ENCODE measurements at places on chromosomes 13 and 19. TPM values are rescaled to one million over a fixed set of nuclear protein-coding genes. Genes with fewer than 3 reads are reported as not detected.

- no peak for DNase-seq
These were observed 2776.3 kb downstream of the PCDH9 start for GRCh38 chr13:64453831-64454230.

GRCh38 chr19:40223135-40223822 is 3.2 kb downstream of the CCNP start:
- DNase-seq: peak; percentile 53

Gene DLL3
- total RNA-seq: 1.1 TPM

Gene ZNF737
- 46.8 TPM for total RNA-seq

GRCh38 chr13:23922005-23922932 is 25.0 kb upstream of the C1QTNF9B start:
- no peak for DNase-seq

DNA sequence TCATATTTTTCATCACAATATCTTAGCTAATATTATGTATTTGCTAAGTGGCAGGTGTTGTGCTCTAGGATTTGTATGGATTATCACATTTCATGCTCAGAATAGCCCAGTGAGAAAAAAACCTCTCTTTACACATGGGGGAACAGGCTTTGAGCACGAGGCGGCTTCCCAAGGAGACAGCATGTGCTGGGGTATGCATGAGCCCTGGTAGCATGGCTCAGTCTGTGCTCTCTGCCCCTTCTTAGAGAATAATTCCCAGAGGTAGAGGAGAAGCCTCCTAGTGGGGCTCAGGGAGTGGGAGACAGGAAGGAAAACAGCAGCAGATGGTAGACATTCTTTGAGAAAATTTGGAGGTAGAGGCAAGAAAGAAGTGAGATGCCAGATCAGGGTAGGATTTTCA is 31.6 kb downstream of the RNASEH2B start:
- DNase-seq: no peak

DNA sequence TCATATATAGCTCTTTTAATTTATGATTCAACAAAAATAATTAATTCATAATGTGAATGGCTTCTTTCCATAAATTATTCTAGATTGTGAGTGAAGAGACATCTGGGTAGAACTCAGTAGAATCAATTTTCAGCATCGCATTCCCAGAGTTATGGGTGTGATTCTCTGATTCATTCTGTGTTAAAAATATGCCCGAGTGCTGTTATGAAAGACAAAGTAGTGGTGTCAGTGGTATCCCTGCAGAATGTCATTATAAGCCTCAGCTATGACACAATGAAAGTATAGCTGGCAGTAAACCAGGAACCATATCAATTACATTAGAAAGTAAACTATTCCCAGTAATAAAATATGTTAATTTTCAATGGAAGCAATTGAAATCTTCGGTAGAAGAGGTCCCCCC is 480.5 kb upstream of the SLITRK1 start:
- no peak for DNase-seq

GRCh38 chr13:112772929-112773328 is 83.1 kb downstream of the ATP11A start:
- DNase-seq: no peak

DNA sequence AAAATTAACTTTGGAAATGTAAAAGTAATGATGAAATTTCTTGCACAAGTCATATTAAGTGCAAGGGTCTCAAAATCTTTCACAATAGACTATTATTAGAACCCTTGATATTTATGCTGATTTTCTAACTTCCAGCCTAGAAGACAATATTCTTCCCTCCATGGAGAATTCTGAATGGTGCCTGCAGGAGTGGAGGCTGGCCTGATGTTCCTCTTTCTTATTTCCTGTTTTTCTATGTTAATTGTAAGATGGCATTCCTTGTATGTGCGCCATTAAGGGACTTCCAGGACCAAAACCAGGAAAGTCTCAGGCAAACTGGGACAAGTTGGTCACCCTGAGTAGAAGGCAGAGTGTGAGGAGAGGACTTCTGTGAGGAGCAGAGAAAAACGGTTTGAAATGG is 294.9 kb downstream of the DLEU7 start:
- no peak for DNase-seq

DNA sequence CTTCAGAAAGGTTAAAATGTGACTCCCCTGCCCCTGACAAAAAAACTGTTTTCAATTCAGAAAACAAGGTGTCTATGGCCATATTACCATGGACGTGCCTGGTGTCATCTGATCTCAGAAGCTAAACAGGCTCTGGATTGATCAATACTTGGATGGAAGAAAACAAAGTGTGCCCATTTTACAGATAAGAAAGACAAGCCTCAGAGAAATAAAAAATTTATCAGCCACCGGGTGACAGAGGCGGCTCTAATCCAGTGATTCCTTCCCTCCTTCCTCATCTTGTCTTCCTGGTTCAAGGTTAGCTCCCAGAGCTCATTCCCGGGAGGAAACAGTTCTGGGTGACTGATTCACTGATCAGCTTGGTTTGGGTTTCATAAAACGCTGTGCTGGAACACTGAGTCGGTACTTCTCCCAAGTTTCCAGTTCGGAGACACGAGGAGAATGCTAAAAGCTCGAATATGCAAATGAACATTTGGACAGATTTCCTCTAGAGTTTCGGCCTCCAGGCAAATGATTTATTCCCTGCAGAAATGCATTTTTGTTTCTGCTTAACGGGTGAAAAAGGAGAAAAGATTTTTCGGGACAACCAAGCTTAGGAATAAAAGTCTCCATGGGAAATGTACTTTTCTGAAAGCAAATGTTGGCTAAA is 211.2 kb downstream of the UQCRFS1 start:
- DNase-seq: no peak

Gene FPR2
- total RNA-seq: not detected

Gene KLK3
- total RNA-seq: not detected

DNA sequence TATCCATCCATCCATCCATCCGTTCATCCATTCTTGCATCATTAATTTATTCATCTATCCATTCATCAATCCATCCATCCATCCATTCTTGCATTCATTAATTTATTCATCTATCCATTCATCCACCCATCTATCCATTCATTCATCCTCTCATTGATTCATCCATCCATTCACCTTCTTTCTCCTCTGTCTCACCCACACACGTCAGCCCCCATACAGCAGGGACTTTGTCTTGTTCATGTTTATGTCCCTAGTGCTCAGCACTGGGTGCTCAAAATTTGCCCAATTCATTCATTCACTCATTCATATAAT is 683 bp upstream of the AP1M2 start:
- no peak for DNase-seq

DNA sequence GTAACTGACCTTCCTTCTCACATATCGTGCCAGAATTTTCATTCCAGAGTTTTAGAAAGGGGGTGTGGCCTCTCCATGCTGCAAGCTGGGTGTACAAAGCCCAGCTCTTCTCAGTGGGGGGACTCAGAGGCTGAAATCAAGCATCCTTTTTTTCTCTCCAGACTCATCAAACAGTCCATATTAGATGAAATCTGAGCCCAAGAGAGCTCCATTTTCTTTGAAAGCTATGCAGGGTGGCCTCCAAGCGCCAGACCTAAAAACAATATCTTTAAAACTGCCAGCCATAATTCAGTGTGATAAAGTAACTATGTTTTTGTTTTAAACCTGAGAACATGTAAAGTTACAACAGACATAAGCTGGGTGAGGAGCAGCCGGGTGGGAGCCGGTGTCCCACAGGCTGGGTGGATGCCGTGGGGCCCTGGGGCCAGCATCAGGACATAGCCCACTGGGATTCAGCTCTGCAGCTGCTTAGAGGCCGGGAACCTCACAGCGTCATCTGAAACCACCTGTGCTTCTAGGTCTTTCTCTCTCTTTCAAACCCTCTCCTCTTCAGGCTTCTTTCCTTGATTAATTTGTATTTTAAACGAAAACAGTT is 249.2 kb downstream of the ZNF536 start:
- no peak for DNase-seq

DNA sequence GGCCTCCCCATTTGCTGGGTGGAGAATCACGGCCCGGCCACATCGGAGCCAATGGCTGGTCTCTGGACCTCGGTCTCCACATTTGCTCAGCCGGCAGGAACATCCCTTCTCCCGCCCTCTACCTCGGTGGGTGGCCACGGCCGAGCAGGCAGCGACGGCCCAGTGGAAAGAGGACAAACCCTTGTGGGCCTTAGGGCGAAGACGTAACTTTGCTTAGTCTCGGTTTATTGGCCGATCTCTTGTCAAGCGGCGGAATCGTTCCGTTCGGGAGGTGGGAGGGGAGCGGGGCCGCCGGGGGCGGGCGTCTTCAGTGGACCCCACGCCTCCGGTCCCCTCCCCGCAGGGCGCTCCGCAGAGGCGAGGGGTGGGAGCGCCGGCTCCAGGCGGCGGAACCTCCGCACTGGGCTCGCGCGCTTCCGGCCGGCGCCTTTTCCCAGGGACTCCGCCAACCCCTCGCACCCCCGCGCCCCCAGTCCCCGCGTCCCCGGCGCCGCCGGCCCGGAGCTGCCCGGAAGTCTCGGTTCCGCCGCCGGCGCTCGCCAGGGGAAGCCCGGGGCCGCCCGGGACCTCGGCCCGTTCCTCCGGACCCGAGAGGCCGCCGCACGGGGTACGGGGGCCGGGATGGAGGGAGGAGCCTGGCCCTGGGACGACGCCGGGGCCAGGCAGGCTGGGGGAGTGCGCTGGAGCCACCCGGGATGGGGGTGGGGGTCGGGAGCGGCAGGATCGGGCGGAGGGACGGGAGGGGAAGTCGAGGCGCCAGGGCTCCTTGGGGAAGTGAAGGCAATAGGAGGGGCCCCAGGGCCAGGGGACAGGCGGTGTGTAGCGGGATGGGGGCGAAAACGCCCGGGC is at the start of gene ZNF580:
Gene ZNF580, plus strand, starts transcription at position 426 of the 849 bp plus-strand sequence. CDS start 1,507 bp downstream, outside the sequence.
- peak; percentile 36 for DNase-seq

DNA sequence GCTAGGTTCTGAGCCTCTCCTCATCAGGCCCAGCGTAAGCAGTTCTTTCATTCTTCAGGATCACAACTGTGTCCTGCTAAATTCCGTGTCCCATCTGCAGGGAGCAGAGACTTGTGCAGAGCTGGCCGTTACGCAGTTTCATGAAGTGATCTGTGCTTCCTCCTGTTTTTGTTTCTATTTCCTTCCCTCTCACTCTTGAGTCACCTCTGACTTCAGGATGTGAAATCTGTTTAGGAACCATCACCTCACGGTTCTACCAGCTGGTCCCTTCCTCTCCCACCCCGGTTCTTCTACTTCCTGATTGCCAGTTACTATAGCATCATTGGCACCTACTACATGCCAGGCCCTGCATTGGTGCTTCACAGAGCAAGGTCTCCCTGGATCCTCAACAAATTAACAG is 8.5 kb downstream of the MAU2 start:
- no peak for DNase-seq

Gene RAB3A
- total RNA-seq: 3.3 TPM

DNA sequence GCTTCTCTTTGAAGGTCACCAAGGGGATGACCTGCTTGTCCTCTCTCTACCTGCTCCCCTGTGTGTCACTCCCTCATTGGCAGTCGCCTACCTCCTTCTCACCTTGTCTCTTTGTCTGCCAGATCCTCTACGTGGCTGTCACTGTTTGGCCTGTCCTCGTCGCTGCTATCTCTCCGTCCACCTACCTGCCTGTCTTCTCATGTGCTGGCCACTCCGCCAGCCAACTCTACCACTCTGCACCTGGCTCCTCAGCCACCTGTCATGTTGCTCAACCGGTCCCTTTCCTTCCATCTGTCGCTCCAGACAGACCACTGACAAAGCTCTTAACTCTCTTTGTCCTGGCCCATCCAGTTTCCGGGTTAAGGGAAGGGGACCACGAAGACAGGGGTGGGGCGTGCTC is at the start of gene KLK12:
Gene KLK12, minus strand, starts transcription at position 299 of the 400 bp plus-strand sequence. CDS start 381 bp downstream, outside the sequence.
- no peak for DNase-seq

DNA sequence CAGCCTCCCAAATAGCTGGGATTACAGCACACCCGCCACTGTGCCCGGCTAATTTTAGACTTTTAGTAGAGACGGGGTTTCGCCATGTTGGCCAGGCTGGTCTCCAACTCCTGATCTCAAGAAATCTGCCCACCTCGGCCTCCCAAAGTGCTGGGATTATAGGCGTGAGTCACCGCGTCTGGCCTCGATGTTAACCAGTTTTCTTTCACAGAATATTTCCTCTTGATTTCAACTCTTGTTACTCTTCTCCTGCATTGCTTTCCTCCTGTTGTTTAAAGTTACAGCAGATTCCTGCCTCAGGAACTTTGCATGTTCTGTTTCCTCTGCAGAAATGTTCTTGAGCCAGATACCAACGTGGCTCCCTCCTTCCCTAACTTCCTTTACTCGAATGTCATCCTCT is 3.7 kb upstream of the PEX11G start:
- no peak for DNase-seq

- no peak for DNase-seq
These were observed 41.2 kb downstream of the LATS2 start for GRCh38 chr13:21020176-21020575.

GRCh38 chr19:45215391-45216191 is 29.6 kb downstream of the EXOC3L2 start:
- peak; percentile 27 for DNase-seq

- DNase-seq: no peak
These were observed 250.3 kb upstream of the ATXN8OS start for GRCh38 chr13:69857183-69857821.

DNA sequence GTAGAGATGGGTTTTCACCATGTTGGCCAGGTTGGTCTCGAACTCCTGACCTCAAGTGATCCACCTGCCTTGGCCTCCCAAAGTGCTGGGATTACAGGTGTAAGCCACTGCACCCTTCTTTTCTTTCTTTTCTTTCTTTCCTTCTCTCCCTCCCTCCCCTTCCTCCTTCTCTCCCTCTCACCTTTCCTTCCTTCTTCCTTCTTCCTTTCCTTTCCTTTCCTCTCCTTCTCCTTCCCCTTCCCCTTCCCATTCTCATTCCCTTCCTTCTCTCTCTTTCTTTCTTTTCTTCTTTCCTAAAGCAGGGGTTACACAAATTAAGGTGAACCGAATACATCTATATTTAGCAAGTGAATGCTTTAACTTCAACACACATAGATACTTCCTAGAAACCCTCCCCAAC is 58.0 kb upstream of the URI1 start:
- DNase-seq: no peak

DNA sequence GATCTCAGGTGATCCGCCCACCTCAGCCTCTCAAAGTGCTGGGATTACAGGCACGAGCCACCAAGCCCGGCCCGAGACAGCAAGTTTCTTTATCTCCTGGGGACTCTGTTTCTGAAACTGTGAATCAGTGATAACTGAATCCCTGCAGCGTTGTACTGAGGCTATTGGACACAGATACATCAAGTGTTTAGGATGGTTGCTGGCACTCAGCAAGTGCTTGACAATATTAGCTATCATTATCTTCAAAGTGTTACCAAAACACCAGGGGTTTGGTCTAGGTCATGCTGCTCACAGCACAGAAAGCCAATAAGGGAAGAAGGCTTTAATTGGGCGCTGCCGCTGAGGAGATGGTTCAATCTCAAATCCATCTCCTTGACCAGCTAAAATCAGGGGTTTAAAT is 20.5 kb upstream of the PNMA8C start:
- no peak for DNase-seq

Gene CGB7
- 0.38 TPM for total RNA-seq

GRCh38 chr19:10091895-10092641 is 6.0 kb downstream of the SHFL start:
- DNase-seq: no peak

Gene MTUS2
- total RNA-seq: 9.2 TPM

DNA sequence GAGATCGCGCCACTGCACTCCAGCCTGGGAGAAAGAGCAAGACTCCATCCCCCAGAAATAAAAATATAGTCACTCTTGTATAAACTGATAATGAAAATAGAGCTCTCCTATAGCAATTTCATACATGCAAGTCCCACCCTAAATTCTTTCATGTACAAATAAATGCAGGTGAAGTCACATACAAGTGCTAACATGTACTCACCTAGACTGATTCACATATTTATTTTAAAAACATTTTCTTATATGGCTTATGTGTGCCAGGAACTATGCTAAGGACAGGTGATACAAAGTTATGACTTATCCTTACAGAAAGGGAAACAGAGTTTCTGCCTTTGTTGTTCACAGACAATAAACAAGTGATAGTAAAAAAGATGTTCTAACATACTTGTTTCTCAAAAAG is 32.0 kb downstream of the USP12 start:
- no peak for DNase-seq

Measured in progenitor cell of endocrine pancreas (in vitro differentiated cells).